Neural progenitor cell (in vitro differentiated cells): ENCODE measurements at places on chromosomes 5 and 9. TPM values are rescaled to one million over a fixed set of nuclear protein-coding genes. Genes with fewer than 3 reads are reported as not detected.

GRCh38 chr5:127031147-127031862 is 947 bp upstream of the MARCHF3 start:
- peak; percentile 57 for DNase-seq

DNA sequence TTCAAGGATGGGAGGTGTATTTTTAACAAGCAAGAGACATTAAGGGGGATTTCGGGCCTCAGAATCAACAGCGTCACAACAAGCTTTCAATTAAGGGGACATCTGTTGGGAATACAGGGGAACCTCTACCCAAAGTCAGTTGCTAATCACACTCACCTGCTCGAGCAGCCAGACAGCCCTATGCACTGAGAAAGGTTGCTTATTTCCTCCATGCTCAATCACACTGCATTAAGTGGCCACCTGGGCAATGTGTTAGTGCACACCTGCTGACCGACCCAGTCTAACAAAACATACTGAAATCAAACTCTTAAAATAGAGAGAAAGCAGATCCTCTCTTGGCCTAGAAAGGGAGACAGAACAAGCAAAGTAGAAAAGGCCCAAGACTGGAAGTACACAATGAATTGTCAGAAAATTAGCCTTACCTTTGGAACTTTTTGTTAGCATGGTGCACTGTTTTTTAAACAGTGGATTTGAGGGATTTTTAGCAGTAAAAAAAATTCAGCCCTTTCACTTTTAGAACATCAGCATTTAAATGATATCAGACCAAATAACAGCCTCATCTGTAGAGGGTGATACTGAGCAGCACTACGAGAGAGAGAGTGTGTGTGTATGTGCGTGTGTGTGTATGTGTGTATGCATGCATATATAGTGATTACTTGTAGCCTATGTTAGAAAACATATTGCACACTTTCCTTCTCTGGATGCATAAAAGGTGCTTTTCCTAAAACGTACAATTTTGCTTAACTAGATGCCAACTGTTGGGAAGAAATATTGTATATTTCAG is 1118.6 kb upstream of the DMAC1 start:
- no peak for DNase-seq

Gene GPRIN1
- 0.67 and 3.7 TPM in 2 replicates for total RNA-seq

Gene CATSPER3
- total RNA-seq: 0.19 TPM in 1 of 2 replicates, not detected in the other
